Karpas-422 (cell line): ENCODE measurements at places on chromosomes 3 and 15. TPM values are rescaled to one million over a fixed set of nuclear protein-coding genes. Genes with fewer than 3 reads are reported as not detected.

DNA sequence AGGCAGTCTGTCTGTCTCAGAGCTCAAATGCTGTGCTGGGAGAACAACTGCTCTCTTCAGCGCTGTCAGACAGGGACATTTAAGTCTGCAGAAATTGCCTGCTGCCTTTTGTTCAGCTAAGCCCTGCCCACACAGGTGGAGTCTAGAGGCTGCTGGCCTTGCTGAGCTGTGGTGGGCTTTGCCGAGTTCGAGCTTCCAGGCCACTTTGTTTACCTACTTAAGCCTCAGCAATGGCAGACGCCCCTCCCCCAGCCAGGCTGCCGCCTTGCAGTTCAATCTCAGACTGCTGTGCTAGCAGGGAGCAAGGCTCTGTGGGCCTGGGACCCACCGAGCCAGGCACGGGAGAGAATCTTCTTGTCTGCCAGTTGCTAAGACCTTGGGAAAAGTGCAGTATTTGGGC lies 25.0 kb upstream of the RPP14 start:
- no peak overlapping the region for H3K4me3 ChIP-seq
- no peaks in the 10 kb centered on the region for H3K36me3 ChIP-seq
- H3K27me3 ChIP-seq: no peaks in the 10 kb centered on the region
- no peak overlapping the region for H3K27ac ChIP-seq
- no peaks in the 10 kb centered on the region for H3K4me1 ChIP-seq

- no peak overlapping the region for H3K4me3 ChIP-seq
- H3K36me3 ChIP-seq: no peaks in the 10 kb centered on the region
- H3K4me1 ChIP-seq: no peaks in the 10 kb centered on the region
- H3K27ac ChIP-seq: no peak overlapping the region
Observed at GRCh38 chr3:60770532-60770931, 480.7 kb downstream of the FHIT start.

The TUBGCP5 gene
- total RNA-seq: 15.3 and 17.9 TPM in 2 replicates

- H3K4me3 ChIP-seq: no peak overlapping the region
- no peaks in the 10 kb centered on the region for H3K27me3 ChIP-seq
- no peak for DNase-seq
- H3K27ac ChIP-seq: no peak overlapping the region
- H3K4me1 ChIP-seq: no peaks in the 10 kb centered on the region
Observed at GRCh38 chr15:62941699-62942098, 100.8 kb upstream of the TPM1 start.

DNA sequence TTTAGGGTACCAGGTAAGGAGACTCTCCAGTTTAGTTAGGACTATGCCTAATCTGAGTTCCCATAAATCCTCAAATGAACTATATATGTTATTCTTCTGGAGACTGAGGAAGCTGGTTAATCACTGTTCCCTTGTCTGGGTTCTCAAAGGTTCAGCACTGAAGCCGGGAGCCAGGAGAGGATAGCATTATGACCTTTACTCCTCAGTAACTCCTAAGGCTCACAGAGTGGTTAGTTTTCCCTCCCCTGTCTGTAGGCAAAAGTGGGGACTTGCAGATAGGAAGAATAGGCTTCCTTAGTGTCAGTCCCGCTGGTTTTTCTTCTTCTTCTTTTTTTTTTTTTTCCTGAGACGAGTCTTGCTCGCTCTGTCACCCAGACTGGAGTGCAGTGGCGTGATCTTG lies 50.4 kb downstream of the CRTC3 start:
- DNase-seq: no peak
- H3K4me3 ChIP-seq: no peak overlapping the region
- H3K4me1 ChIP-seq: peaks cover 28% of the 10 kb centered on the region
- no peak overlapping the region for H3K27ac ChIP-seq

The DGKG gene
- total RNA-seq: 0.04 and 0.14 TPM in 2 replicates

The AADACL2 gene
- total RNA-seq: not detected in 2 replicates

The TRH gene
- not detected in 2 replicates for total RNA-seq

GRCh38 chr15:33968224-33968623 lies at the start of gene CHRM5:
Gene CHRM5, plus strand, starts transcription at chr15:33968497. Its CDS starts 94,221 bp downstream, at chr15:34062718.
- no peaks in the 10 kb centered on the region for H3K27me3 ChIP-seq
- no peak within 1 kb of the TSS for H3K4me3 ChIP-seq
- H3K4me1 ChIP-seq: no peaks in the 10 kb centered on the region

GRCh38 chr15:57437564-57437963 lies 61.3 kb downstream of the CGNL1 start:
- no peaks in the 10 kb centered on the region for H3K4me1 ChIP-seq
- H3K4me3 ChIP-seq: no peak overlapping the region
- no peaks in the 10 kb centered on the region for H3K27me3 ChIP-seq
- H3K36me3 ChIP-seq: no peaks in the 10 kb centered on the region
- DNase-seq: no peak

The LYZL4 gene
- not detected in 2 replicates for total RNA-seq

DNA sequence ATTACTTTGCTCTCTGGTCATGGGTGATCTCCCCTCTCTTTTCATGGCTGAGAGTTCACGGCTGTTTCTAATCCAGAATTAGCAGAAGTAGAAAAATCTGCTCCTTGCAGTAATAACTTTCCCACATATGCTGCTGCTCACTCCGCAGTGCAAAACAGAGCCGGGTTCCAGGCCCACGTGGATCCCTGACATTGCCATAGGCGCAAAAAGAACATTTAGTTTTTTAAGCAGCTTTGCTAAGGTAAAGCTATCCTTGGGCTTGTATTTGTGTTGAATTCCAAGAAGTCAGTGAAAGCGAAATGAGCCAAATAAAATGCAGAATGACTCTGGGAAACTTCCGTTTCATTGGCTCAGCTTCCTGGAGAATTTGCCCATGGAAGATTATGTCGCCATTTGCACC lies 633.7 kb upstream of the SUCLG2 start:
- DNase-seq: no peak
- H3K36me3 ChIP-seq: no peaks in the 10 kb centered on the region
- no peak overlapping the region for H3K27ac ChIP-seq
- H3K4me3 ChIP-seq: no peak overlapping the region
- no peaks in the 10 kb centered on the region for H3K4me1 ChIP-seq
- no peaks in the 10 kb centered on the region for H3K27me3 ChIP-seq

DNA sequence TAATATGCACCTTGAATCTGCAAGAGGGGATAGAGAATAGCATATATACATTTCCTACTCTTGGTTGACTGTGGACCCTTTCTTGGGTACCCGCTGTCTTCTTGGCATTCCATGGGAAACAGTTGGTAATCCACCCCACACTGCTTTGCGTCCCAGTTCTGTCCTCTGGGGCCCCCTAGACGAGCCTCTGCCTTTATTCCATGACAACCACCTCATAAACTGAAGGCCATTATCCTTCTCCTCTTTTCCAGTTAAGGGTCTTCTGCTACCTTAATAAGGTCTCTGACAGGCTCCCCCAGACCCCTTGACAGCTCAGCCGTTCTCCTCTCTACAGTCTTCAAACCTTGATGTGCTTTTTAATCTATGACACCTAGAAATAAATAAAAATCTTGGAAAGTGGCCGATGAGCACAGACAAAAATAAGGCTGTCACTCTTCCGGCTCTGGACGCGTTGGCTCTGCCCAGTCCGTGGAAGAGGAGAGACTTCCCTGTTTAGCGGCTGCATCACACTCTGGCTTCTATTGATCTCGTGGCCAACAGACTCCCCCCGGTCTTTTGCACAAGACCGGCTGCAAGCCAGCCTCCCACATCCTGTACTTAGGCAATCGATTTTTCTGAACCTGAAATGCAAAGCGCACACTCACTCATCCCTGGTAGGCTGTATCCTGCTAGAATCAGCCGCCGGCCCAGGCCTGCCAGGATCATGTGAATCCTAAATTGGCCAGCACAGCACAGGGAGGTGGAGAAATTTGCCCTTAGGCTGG lies 251.0 kb upstream of the TLE3 start:
- no peak overlapping the region for H3K27ac ChIP-seq
- peaks cover 24% of the 10 kb centered on the region for H3K4me1 ChIP-seq
- DNase-seq: no peak
- no peaks in the 10 kb centered on the region for H3K36me3 ChIP-seq
- no peak overlapping the region for H3K4me3 ChIP-seq

GRCh38 chr15:41512512-41512939 lies 1.1 kb downstream of the LTK start:
- H3K4me3 ChIP-seq: peak overlapping the region; percentile 70; the same call in 1 of the 2 replicates
- no peak overlapping the region for H3K27ac ChIP-seq
- no peak for DNase-seq
- no peaks in the 10 kb centered on the region for H3K36me3 ChIP-seq

- H3K4me1 ChIP-seq: no peaks in the 10 kb centered on the region
- H3K36me3 ChIP-seq: no peaks in the 10 kb centered on the region
- no peak for DNase-seq
- H3K27me3 ChIP-seq: no peaks in the 10 kb centered on the region
- no peak overlapping the region for H3K4me3 ChIP-seq
- H3K27ac ChIP-seq: no peak overlapping the region
Observed at GRCh38 chr3:81968658-81969057, 207.2 kb upstream of the GBE1 start.

The MASP1 gene
- 0.04 TPM in 1 of 2 replicates, not detected in the other for total RNA-seq

The HYKK gene
- total RNA-seq: 0.47 and 1.2 TPM in 2 replicates

The ADCY5 gene
- 0.14 TPM in 1 of 2 replicates, not detected in the other for total RNA-seq

GRCh38 chr3:69244039-69244438 lies 121.6 kb upstream of the LMOD3 start:
- H3K4me3 ChIP-seq: no peak overlapping the region
- H3K27me3 ChIP-seq: no peaks in the 10 kb centered on the region
- DNase-seq: no peak
- no peak overlapping the region for H3K27ac ChIP-seq
- no peaks in the 10 kb centered on the region for H3K36me3 ChIP-seq

The SI gene
- total RNA-seq: not detected in 2 replicates

DNA sequence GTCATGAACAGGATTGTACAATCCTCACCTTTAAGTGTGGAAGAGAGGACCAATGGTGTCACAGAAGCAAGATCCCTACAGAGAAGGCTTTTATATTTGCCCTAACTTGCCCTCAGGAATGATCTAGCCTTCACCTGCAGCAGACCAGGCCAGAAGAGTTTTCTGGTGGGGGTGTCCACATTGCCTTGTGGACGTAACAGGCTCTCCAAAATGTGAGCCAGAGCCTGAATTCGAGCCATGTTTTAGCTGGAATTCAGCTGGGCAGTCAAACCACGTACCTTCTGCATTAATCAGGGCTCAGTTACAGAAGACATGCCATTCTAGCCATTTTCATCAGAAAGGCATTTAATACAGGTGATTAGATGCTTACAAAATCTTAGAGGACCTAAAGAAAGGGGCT lies 23.6 kb upstream of the RAB7A start:
- H3K4me3 ChIP-seq: no peak overlapping the region
- DNase-seq: no peak
- no peak overlapping the region for H3K27ac ChIP-seq
- H3K4me1 ChIP-seq: peaks cover 5% of the 10 kb centered on the region
- H3K27me3 ChIP-seq: no peaks in the 10 kb centered on the region
- H3K36me3 ChIP-seq: no peaks in the 10 kb centered on the region

The NRG4 gene
- not detected in 2 replicates for total RNA-seq

- no peaks in the 10 kb centered on the region for H3K27me3 ChIP-seq
- no peaks in the 10 kb centered on the region for H3K36me3 ChIP-seq
- no peak overlapping the region for H3K27ac ChIP-seq
- H3K4me1 ChIP-seq: peaks cover 6% of the 10 kb centered on the region; the same call in 1 of the 2 replicates
Observed at GRCh38 chr3:105907777-105908176, 39.0 kb upstream of the CBLB start.

GRCh38 chr15:60116456-60117089 lies 112.5 kb downstream of the FOXB1 start:
- DNase-seq: no peak
- no peak overlapping the region for H3K4me3 ChIP-seq

- no peak for DNase-seq
- no peaks in the 10 kb centered on the region for H3K4me1 ChIP-seq
- no peak overlapping the region for H3K27ac ChIP-seq
- no peak overlapping the region for H3K4me3 ChIP-seq
Observed at GRCh38 chr15:38696790-38697495, 132.3 kb upstream of the RASGRP1 start.
